ENCODE measurements at places on chromosomes 1 and 21. TPM values are rescaled to one million over a fixed set of nuclear protein-coding genes. Genes with fewer than 3 reads are reported as not detected.
A peak's percentile ranks its signal among the peaks of the same experiment; 100 is the strongest.

Gene SYNJ1
- total RNA-seq, result 4.1 TPM

DNA sequence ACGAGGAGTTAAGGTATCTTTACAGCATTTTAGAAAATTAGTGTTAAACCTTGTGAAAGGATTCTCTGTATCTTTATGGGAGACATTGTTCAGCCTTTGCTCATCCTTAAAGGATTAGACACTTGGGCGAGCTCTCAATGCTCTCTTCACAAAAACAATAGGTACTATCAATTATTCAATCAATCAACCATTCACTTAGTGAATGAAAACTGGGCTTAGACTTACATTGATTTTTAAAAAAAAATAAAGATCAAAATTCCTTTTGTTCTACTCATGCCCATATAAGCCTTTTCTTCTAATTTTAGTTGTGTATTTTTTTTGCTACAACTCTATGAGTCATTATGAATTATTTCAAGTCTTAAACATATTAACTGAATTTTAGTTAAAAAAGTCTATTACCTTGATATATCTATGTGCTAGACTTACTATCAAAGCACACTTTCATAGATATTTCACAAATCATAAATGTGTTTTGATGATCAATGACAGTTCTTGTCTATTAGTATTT, 181.2 kb downstream of the DPYD start:
- no peak for DNase-seq

GRCh38 chr1:94937820-94938219, 10.9 kb upstream of the CNN3 start:
- no peak for DNase-seq

- no peak for DNase-seq
These were observed 158.9 kb upstream of the COA6 start for GRCh38 chr1:234214129-234214910.

- no peak for DNase-seq
These were observed 292.8 kb downstream of the DISC1 start for GRCh38 chr1:231919239-231919885.

DNA sequence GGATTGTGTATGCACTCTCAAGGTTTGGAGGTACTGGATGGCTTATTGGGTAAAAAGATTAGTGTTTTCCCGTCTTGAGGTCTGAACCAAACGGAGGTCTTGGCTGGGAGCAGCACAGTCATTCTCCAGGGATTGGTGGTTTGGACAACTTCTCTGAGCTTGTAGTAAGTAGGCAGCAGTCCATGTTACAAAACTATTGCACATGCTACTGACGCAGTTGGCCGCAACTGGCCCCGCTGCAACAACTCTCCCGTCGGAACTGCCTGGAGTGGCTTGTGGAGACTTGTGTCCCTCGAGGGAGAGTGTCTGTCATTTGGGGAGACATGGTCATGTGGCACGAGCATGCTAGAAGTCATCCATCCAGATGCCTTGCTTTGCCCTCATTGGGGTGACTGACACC, 276.0 kb downstream of the TM2D1 start:
- DNase-seq, result peak; percentile 36

- peak; percentile 93 for DNase-seq
These were observed 29.4 kb downstream of the OLFML2B start for GRCh38 chr1:161994175-161994668.

- DNase-seq, result no peak
These were observed 24.8 kb downstream of the HSD11B1 start for GRCh38 chr1:209729436-209729835.

DNA sequence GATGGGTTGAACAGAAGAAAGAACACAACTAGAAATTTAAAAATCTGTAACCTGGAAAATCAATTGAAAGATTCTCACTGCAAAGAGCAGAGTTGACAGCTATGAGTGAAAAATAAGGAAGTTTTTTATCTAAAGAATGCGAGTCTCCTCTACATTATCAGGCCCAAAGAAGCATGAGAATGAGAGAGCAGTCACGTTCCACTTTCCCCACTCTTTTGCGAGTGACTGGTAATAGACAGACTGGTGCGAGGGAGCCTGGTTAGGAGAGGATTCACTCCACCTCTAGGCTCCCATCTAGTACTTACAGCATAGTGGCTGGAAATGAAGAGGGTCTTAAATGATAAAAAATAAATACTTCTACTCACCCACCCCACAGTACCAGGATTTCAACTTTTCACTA, 52.0 kb downstream of the PRDX6 start:
- DNase-seq, result no peak

Gene HEYL
- total RNA-seq, result 84.9 TPM

GRCh38 chr1:151327223-151327902, at the start of gene PI4KB:
Gene PI4KB (minus strand): TSS chr1:151327416. CDS start chr1:151316481, 10,935 bp downstream.
- DNase-seq, result peak; percentile 99

Gene SPRR2B
- total RNA-seq, result not detected

Gene EYA3
- 19.6 TPM for total RNA-seq

Gene PTPN14
- total RNA-seq, result 17.8 TPM

DNA sequence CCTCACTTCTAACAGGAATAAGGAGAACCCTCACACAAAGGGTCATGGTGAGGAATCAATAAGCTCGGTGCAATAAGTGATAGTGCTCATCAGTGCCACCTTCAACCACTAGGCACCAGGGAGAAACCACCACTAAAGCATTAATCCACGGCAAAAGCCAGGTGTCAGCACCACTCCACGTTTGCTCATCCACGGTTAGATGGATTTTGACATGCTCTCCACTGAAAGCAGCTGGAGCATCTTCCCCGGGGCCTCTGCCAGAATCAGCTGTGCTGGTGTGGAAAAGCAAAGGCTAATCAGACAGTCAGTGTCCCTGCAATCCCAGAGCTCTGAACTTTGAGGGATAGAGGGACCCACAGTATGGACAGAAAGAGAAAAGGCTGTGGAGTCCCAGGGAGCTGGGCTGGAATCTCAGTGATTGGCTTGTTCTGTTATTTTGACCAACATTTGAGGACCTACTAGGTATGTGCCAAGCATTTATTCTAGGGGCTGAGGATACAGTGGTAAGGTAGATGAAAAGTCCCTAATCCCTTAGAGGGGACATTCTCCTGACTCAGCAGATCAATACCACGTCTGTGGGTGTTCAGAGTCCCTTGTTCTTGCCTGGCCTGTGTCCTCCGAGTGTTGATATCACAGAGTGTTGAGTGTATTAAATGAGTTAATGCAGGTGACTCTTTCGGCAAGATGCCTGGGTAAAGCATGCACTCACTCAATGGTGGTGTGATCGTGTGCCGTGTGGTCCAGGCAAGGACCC, 41.3 kb downstream of the FHAD1 start:
- DNase-seq, result peak; percentile 62

Gene PIK3C2B
- 4.9 TPM for total RNA-seq

Gene C1QTNF12
- total RNA-seq, result not detected

Gene RAB3B
- 0.78 TPM for total RNA-seq
